ENCODE measurements at places on chromosomes 16 and 17.

- DNase-seq: no peak
Measured at GRCh38 chr17:50100480-50100883, 5.3 kb downstream of the PDK2 start.

GRCh38 chr16:88928405-88929090, 48.5 kb downstream of the CBFA2T3 start:
- no peak for DNase-seq

GRCh38 chr17:65885541-65886312, 306.2 kb downstream of the CEP112 start:
- no peak for DNase-seq

DNA sequence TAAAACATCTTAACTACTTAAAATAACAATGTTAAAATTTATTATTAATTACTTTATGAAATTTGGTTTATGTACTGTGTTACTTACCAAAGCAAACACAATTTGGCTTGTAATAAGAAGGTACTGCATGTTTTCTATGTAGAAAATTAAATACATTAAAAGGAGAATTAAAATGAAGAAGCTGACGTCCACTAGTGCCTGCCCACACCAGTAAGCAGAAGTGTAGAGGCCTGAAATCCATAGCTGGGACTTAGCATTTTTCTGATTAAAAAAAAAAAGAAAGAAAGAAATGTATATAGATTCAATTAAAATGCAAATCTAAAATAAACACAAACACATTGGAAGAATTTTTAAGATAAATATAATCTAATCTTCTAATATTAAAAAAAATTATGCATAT, 35.8 kb upstream of the ABCA9 start:
- DNase-seq: no peak

- no peak for DNase-seq
Measured at GRCh38 chr16:85541181-85541580, 71.9 kb upstream of the GSE1 start.

DNA sequence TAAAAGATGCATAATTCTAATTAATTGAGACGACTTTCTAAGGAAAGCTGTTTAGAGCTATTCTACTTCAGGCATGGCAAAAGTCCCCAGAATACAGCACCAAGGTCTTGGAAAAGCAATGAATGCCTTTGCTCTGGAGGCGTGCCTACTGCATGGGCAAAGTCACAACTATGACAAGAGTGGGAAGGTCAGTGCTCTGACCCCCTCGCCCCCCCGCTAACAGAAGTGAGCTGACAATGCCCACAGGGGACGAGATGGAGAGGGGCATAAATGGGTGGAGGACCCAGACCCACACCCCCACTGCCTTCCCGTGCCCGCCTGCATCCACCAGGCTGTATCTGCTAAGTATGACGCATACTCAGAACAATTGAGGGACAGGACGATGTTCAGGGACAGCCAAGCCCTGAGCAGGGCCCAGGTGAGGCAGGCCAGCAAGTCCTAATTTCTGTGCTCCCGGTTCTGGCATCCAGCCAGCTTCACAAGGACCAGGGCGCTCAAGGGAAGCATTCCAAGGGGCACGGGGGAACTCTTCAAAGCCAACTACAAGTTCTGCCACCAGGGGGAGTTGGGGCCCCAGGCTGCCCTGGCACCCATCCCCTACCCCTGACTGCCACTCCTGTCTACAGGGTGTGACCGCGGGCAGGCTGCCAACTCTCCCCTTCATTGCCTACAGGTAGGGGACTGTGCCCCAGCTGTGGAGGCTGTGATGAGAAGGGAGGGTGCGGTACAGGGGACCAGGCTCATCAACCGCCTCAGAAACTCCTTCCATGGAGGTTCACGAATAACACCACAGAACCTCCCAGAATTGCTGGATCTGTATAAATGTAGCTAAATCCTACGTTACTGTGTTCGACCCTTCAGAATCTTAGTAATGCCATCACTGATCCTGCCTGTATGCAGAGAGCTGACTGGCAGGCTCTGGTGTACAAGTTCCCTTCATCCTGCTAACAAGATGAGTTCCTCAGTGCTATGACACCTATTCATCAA, 20.8 kb downstream of the NPRL3 start:
- DNase-seq: no peak

DNA sequence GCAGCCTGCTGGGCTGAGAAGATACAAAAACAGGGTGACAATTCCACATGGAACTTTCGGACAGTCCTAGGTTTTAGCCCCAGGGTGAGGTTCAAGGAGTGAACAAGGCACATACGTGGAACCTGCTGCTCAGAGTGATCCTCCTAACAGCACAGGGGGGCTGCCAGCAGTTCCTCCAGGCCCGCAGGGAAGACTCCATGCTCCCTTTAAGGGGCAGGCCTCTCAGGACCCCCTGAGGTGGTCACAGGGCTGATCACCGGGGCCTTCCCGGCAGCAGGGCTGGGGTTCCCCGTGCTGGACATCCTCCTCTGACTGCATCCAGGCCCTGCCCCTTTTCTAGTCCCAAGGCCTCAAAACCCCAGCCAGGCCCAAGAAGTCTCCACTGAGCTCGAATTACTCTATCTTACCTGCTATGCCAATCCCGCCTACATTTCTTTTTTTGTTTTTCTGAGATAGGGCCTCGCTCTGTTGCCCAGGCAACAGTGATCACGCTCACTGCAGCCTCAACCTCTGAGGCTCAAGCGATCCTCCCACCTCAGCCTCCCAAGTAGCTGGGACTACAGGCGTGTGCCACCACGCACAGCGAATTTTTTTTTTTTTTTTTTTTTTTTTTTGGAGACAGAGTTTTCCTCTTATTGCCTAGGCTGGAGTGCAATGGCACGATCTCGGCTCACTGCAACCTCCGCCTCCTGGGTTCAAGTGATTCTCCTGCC, 10.4 kb downstream of the CANT1 start:
- no peak for DNase-seq

DNA sequence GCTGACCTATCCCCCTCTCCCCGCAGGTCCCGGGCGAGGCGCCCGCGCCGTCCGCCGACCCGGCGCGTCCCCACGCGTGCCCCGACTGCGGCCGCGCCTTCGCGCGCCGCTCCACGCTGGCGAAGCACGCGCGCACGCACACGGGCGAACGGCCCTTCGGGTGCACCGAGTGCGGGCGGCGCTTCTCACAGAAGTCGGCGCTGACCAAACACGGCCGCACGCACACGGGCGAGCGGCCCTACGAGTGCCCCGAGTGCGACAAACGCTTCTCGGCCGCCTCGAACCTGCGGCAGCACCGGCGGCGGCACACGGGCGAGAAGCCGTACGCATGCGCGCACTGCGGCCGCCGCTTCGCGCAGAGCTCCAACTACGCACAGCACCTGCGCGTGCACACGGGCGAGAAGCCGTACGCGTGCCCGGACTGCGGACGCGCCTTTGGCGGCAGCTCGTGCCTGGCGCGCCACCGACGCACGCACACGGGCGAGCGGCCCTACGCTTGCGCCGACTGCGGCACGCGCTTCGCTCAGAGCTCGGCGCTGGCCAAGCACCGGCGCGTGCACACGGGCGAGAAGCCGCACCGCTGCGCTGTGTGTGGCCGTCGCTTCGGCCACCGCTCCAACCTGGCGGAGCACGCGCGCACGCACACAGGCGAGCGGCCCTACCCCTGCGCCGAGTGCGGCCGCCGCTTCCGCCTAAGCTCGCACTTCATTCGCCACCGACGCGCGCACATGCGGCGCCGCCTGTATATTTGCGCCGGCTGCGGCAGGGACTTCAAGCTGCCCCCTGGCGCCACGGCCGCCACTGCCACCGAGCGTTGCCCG, 10.3 kb downstream of the ZNF771 start:
- no peak for DNase-seq

GRCh38 chr16:29025218-29025617, 40.4 kb downstream of the LAT start:
- no peak for DNase-seq

- DNase-seq: no peak
Measured at GRCh38 chr17:72134608-72135394, 14.0 kb downstream of the SOX9 start.

DNA sequence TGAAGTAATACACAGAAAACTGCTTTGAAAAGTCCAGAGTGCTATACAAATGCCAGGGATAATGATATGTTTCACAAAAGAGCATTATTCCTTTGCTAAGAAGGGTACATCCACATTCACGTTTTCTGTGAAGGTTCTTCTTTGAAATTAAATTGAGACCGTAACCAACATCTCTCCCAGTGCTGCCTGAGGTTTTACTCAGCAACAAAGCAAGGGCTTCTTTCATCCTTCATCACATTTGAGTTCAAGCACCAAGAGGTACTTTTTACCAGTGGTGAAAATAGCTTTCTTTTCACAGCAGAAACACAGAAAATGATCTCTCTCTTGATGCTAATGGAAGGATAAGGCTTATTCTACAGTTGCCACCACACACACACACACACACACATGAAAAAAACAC, 113.3 kb downstream of the TOX3 start:
- DNase-seq: no peak

DNA sequence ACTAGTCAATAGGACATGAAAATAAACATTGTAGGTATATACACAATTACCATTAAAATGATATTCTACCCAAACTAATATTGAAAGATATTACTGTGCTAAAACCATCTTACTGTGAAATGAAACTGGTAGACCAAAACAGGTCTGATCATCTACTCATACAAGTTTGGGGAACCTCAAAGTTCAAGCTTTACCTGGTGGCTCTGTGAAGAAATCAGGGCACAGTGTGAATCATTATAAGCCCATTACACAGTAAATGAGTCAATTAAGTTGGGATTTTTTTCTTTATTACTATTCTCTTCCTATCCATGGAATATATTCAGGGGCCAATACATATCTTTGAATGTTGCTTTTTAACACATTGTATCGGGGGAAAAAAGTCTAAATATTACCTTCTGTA, 57.1 kb downstream of the HELZ start:
- no peak for DNase-seq

GRCh38 chr17:62587554-62587953, 39.9 kb upstream of the MRC2 start:
- DNase-seq: no peak

DNA sequence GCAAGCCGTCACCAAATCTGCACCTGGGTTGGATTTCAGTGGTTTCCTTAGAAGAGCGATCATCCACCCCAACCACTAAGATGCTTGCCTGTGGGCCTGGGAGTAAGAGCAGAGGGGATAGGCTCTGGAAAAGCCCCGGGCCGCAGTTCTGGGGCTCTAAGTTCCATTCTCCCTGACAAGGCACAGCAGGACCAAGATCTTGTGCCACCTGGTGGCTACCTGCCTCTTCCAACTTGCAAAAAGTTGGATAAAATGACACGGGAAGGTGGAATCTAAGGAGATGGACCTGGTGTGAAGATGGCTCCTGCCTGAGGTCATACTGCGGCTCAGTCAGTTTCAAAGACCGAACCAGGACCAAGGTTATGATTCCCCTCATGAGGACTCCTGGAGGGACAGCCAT, 42.3 kb downstream of the ABCC12 start:
- no peak for DNase-seq

DNA sequence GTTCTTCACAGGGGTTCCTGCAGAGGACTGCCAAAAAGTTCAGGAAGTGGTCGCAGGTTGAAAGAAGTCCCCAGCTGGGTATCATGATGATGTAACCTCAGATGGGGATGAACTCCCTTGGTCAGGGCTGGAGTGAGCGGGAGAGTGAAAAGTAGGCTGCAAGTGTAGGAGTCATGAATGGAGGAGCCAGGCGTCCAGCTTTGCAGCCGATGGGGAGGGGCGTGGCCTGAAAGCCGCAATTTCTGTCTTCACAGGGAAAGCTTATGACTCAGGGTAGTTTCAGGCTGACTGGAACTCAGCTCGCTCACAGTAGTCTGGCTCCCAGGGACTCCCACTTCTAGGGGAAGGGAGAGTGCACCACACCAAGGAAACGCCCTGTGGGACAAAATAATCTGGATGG, 70.0 kb upstream of the HS3ST3A1 start:
- DNase-seq: no peak

DNA sequence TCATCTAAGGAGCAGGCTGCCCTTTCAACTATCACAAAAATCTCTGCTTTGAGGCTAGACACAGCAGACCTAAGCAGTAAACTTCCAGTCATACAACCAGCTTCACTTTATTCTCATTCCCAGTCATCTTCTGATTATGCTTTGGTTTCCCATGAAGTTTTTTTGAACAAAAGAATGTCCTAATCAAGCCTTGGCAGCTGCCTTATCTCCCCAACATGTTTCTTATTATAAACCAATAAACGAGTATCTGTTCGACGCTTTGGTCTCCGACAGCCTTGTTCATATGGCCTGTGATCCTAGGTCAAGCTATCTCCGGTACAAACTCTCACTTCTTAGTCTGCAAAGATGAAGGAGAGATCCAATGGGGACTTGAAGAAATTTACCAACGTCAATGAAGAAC, 47.4 kb upstream of the CDYL2 start:
- DNase-seq: no peak

GRCh38 chr17:59327981-59328290, 3.5 kb upstream of the YPEL2 start:
- DNase-seq: no peak

GRCh38 chr16:81542609-81543570, 98.3 kb downstream of the CMIP start:
- DNase-seq: no peak

- peak; percentile 47 for DNase-seq
Measured at GRCh38 chr17:42832934-42833766, at the start of gene PSME3. Gene PSME3, plus strand, starts transcription at chr17:42833397. Its CDS starts 235 bp downstream, at chr17:42833632.

- DNase-seq: no peak
Measured at GRCh38 chr17:30161601-30162000, 45.0 kb downstream of the NSRP1 start.

- DNase-seq: no peak
Measured at GRCh38 chr17:65366102-65366844, 195.2 kb downstream of the AXIN2 start.

DNA sequence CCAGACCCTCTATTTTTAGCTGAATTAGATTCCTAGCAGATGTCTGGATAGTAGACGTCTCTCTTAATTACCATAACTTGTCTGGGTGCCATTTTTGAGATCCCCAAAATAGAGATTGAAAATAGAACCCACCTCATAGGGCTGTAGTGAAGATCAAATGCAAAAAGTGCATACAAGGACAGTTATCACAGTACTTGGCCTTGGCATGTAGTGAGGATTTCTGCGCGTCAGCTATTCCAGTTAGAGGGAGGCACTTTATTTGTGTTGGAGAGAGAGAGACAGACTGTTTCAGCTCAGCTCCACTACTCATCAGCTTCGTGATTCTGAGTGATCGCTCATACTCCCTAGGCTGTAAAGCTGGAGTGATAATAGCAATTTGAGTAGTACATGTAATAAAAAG, 59.6 kb upstream of the CDH13 start:
- DNase-seq: no peak

DNA sequence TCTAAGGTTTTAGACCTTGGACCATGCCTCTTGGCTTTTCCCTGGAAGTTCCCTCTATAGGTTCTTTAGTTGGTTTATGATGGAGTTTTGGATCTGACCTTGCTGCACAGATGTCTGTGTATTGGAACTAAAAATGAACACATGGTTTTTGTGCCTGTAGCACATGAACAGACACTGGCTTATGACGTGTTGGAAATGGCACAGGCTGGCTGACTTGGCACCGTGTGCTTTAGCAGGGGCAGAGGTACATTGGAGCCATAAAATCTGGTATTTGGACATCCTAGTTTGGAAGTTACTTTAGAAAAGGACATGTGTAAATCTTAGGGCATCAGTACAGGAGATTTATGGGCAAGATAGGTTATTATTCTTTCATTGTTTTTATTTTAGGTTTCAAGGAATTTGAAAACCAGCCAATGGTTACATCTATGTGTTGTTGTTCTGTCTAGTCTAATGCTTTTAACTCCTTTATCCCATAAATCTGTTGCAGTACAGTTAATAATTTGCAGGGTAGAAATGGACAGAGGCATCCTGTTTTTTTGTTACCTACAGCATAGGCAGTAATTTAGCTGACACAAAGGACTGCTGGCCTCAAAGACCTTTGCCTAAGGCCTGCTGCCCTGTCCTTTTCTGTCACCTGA, 6.0 kb downstream of the SOCS7 start:
- no peak for DNase-seq

GRCh38 chr16:4264546-4264945, 8.3 kb downstream of the TFAP4 start:
- DNase-seq: no peak
